ENCODE measurements at places on chromosomes 6 and 20.

DNA sequence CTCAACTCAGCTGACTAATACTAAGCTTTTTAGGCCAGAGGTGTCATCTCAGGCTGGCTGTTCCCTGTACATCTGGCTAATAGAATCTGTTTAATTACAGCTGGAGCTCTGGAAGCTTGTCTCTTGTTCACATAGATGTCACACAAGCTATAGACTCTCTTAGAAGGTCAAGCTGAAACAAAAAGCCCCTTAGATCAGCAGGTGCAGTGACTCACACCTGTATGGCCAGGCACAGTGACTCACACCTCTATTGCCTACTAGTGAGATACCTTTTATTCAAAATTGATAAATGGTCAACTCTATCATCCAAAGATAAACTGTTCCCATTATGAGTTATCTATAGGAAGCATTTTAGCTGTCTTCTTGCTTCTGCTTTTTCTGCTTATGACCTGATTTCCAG lies 29.9 kb upstream of the MTHFD1L start:
- DNase-seq: no peak

- no peak for DNase-seq
These were observed 6.7 kb downstream of the STX11 start for GRCh38 chr6:144156991-144157390.

GRCh38 chr6:162270966-162271365 lies 456.6 kb downstream of the PRKN start:
- DNase-seq: no peak

GRCh38 chr6:151240036-151240685 lies 394 bp downstream of the AKAP12 start:
- DNase-seq: peak; percentile 68

GRCh38 chr6:144768551-144769075 lies 483.5 kb downstream of the UTRN start:
- no peak for DNase-seq

DNA sequence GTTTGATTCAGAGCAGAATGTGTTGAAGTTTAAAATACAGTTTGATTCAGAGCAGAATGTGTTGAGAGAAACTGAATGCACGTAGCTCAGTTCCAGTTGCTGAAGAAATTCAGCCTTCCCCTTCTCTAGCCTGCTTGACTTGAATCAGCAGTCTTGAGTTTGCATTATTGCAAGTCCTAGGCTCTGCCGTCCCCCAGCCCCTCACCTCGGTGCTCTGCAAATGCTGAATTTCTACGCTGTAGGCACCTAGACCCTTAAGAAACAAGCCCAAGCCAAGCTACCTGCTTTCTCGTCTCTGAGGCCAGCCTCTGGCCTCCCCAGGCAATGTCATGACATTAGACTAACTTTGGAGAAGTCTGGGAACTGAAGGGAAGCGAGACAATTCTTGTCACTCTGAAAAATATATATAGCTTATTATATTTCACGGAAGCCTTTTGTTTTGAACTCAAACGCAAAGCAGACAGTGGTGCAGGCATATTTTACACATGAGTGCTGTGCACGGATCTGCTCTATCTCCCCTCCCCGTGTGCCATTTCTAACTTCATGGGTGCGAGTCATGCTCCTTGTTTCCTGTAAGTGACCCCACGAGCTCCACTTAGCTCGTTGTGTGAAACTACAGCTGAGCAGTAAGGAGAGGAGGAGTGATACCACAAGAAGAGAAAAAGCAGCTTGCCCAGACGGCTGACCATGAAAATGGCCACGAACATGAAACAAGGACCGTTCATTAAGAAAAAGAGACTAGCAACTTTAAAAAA lies 71.4 kb upstream of the DUSP22 start:
- no peak for DNase-seq

- DNase-seq: no peak
These were observed 116.2 kb downstream of the RWDD2A start for GRCh38 chr6:83309344-83309743.

DNA sequence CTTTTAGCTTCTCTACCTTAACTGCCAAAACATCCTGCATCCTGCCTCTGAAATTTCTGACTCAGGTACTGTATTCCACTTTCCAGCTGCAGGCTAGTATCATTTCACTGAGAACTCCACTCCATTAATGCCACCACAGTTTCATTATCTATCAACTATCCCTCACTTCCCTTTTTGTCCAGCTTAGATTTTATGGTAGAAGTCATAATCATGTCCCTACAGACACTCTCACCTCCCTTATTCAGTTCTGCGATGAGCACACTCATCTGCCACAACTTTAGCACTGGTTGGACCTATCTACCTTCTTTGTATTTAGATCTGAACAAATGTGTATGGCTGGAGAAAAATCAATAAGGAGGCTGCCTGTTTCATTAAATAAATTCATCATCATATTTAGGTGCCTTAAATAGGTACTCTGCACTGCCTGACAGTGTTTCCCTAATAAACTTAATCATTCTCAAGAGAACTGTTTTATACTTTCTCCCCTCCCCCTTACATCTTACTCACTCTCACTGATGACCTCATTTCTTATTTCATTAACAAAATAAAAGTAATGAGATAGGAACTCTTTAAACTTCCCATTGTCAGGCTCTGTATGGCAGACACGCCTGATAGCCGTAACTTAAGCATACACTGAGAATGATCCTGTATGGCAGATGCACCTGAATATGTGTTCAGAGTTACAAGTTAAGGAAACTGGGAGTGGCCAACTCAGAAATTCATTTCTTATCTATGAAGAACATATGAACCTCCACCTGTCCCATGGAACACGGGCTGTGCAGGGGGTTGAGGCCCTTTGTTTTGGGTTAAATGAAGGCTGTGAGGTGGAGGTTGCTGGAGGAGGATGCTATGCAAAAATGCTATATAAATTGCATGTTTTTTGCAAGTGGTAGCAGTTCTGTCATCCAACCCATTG lies 95.3 kb upstream of the MAN1A1 start:
- no peak for DNase-seq

GRCh38 chr6:142387997-142388815 lies 86.4 kb downstream of the ADGRG6 start:
- peak; percentile 48 for DNase-seq

- DNase-seq: no peak
These were observed 14.7 kb downstream of the HTR1B start for GRCh38 chr6:77448546-77448945.

GRCh38 chr6:131471331-131471730 lies 101.7 kb upstream of the ARG1 start:
- DNase-seq: no peak

All from stromal cell of bone marrow (primary cell).